ENCODE measurements at places on chromosomes 2 and 18.

DNA sequence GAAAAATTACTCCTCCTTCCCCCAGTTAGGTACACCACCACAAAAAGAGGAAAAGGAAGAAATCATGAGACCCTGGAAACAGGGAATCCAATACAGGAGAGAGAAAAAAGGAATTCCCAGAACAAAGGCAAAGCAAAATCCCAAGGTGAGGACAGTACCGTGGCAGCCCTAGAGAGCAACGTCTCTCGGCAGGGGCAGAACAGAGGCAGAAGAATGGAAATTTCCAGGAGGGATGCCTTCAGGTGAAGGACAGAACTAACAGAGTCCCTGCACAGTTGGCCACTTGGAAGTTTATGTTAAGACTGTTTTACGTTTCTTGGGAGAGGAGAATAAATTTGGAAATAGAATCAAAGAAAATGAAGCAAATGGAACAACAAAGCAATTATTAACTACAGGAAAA, 27.7 kb downstream of the GRB14 start:
- no peak for ATAC-seq

- no peak for ATAC-seq
Measured at GRCh38 chr2:158041400-158041799, 60.3 kb upstream of the UPP2 start.

GRCh38 chr18:46562674-46563192, 94.3 kb downstream of the LOXHD1 start:
- no peak for ATAC-seq

DNA sequence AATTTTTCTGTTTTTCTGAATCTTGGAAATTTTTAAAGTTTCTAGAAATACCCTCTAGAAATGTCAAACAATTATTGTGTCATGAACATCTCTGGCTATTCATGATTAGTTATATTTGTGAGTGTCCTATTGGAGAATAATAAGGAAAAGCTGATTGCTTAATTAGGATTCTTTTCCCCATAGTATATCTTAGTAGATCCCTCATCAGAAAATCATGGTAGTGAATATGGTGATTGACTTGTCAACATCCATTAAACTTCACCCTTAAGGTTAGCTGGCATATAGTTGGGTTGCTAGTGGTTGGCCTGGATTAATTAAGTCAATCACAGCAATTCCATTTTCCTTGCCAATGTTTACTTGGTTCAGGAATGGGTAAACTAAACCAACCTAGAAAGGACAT, 18.7 kb upstream of the NABP1 start:
- no peak for ATAC-seq

GRCh38 chr2:142041996-142042395, 88.8 kb downstream of the LRP1B start:
- no peak for ATAC-seq

- ATAC-seq, result no peak
Measured at GRCh38 chr2:47259829-47260228, 104.7 kb upstream of the STPG4 start.

- no peak for ATAC-seq
Measured at GRCh38 chr2:121382744-121383143, 97.7 kb upstream of the TFCP2L1 start.

GRCh38 chr2:37080266-37080665, 3.9 kb downstream of the HEATR5B start:
- ATAC-seq, result no peak

GRCh38 chr2:60337142-60337497, 216.3 kb downstream of the BCL11A start:
- no peak for ATAC-seq

DNA sequence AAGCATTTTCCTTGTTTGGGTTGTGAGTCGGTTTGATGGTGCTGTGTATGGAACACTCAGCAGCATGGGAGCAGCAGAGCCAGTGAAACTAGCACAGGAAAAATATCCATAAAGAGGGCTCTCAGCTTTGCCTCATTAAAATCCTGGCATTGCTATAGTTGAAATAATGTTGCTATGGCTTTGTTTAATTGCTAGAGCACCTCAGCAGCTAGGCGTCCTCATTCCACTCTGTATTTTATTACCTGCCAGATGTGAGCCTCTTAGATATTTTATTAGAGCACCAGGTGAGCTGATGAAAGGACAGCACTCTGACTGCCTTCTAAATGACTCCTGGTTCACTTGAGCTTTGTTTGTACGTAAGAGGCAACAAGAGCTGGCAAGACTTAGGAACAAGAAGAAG, 232.4 kb downstream of the MTX2 start:
- no peak for ATAC-seq

GRCh38 chr2:142100970-142101369, 29.8 kb downstream of the LRP1B start:
- no peak for ATAC-seq

DNA sequence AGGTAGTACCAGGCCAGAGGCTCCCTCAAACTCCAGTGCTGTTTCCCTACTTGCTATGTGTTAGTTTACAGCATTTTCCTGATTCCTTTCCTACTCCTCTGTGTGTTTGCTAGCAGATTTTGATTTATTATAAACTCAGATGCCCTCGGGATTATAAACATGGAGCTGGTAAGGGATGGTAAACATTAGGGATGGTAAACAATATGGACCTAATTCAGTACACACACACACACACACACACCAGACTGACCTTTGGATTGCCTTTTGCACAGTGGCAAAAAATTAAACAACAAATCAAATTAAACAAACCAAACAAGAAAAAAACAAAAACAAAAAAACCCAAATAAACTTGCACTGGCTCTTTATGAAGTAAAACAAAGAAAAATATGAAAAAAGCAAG, 55.4 kb upstream of the ACVR1 start:
- no peak for ATAC-seq

DNA sequence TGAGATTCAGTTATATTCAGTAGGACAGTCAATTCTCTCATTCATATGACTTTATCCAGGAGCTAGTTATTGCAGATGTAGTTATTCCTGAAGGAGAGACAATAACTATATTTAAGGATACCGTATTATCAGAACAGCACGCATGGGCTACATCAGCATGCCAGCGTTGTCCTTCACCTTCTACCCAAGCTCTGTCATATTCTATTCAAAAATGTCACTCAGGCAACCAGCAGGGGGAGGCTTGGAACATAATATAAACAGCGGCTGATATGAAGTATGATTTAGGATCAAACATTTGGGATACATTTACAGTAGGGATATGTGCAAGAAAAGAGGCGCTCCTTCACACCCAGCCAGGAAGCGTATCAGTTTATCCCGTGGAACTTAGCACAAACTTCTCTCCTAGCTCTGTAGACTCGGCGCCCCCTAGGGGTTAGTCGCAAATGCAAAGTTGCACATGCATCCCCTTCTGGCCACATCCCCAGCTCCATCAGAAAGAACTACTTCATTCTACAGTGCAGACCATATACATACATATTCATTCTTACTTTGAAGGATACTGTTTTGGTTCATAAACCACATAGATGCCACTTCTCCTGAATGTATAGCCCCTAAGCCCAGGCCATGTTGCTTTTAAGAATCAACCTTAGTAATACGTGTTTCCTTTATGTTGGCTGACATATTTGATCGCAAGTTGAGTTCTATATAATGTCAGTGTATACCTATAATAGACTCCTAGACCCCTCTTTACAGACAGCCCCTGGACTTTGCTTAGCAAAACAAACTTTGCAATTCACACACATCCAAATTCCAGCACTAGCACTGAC, 759.4 kb downstream of the ADCYAP1 start:
- no peak for ATAC-seq

DNA sequence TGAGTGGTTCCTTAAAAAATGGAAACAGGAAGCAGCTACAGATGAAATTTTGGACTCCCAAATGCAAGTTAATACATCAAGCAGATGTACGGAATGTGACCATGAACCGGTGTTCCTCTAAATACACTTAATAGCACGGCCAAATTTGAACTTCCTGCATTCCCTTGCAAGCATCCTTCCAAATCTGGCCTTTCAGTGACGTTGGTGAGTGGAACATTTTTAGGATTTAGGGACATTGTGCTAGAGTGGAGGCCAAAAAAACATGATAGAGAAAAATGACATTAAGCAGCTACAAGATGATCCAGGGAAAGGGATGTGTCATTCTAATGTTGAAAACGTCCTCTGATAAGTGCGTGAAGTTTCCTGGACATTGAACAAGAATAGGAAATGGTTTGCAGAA, 62.1 kb downstream of the CTAGE1 start:
- no peak for ATAC-seq

DNA sequence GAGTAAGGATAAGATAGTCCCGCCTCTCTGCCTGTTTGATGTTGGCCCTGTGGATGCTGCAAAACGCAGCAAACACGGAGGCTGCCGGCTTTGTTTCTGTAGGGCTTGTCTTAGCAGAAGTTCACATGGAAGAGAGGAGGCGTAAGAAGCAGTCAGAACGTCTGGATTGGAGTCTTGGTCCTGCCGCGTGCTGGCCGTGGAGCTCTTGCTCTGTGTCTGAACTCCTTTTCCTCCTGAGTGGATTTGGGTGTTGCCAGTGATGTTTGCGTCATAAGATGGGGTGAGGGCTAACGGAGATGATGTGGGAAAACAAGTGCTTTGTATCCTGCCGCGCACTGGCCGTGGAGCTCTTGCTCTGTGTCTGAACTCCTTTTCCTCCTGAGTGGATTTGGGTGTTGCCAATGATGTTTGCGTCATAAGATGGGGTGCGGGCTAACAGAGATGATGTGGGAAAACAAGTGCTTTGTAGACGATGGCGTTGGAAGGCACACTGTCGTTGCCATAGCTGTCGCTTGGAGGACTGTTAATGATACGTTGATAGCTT, 240.9 kb downstream of the AGAP1 start:
- no peak for ATAC-seq

DNA sequence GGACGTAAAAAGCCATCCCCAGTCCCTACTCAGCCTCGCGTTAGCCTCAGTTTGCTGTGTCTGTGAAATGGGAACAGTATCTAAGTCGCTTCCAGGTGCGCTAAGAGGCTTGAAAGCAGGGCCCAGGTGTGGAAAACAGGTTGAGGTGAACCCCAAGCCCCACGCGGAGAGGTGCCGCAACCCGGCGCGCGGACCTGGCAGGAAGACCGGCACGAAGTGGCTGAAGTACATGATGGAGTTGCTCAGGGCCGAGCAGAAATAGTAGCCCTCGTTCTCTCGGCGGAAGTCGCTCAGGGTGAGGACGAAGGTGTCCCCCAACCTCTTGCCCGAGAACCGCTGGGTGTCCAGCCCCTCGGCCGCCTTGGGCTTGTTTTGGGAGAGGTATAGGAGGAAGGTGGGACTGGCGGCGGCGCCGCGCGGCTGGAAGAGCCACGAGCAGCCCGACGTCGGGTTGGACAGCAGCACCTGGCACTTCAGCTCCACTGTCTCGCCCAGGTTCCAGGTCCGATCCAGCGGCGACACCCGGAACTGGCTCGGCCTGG, 508 bp downstream of the CD8A start:
- no peak for ATAC-seq

DNA sequence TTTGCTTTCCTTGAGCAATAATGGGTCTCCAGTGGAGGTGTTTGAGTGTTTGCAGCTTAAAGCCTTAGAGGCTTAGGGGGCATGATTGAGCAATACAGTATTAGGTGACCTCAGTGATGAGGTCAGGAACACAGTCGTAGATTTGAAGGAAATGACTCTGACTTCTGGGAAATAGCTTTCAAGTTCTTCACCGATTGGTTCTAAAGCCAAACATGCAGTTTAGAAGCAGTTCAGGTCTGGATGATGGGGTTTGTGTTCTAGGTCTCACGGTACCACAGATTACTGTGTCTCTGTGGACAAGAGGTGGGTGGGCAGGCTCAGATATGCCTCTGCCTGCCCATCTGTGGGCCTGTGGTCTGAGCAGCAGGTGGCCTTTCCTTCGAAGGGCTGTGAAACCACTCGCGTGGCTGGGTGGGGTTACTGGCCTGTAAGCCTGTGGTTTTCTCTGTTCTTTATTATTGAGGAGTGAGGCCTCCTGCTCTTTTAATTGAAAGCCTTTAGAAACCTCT, 7.8 kb downstream of the MTHFD2 start:
- peak; percentile 90 for ATAC-seq

DNA sequence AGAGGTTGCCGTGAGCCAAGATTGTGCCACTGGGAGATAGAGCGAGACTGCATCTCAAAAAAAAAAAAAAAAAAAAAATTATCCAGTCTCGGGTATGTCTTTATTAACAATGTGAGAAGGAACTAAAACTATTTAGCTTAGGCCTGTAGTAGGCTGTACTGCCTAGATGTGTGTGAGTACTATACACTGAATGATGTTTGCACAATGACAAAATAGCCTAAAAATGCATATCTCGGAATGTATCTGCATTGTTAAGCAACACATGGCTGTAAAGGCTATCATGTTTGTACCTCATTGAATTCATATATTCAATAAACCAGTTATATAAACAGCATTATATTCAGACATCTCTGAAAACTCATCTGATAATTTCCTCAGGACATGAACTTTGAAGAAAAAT, 191.2 kb upstream of the SESTD1 start:
- no peak for ATAC-seq

- ATAC-seq, result no peak
Measured at GRCh38 chr2:109436610-109437225, 177.0 kb downstream of the SEPTIN10 start.

- ATAC-seq, result no peak
Measured at GRCh38 chr2:49837561-49838293, 683.4 kb upstream of the FSHR start.

DNA sequence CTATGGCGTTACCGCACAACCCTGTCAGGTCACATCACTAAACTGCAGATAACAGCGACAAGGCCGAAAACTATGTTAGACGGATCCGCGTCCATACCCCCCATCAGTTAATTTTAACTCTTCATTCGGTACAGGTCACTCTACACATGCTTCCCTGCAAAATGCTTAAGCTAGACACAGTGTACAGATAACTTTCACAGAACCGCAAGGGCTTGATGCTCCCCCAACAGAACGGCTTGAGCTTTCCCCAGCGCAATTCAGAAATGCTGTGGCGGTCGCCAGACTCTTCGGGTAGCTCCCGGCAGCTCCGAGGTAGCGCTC, 283 bp upstream of the RBBP8 start:
- ATAC-seq, result peak; percentile 6

- no peak for ATAC-seq
Measured at GRCh38 chr2:74845991-74846390, 12.1 kb downstream of the HK2 start.

GRCh38 chr18:46264255-46264654, 160.1 kb downstream of the HAUS1 start:
- no peak for ATAC-seq

- ATAC-seq, result no peak
Measured at GRCh38 chr18:34695310-34695709, 14.8 kb upstream of the DTNA start.
